ENCODE measurements at places on chromosomes 7 and 10.

DNA sequence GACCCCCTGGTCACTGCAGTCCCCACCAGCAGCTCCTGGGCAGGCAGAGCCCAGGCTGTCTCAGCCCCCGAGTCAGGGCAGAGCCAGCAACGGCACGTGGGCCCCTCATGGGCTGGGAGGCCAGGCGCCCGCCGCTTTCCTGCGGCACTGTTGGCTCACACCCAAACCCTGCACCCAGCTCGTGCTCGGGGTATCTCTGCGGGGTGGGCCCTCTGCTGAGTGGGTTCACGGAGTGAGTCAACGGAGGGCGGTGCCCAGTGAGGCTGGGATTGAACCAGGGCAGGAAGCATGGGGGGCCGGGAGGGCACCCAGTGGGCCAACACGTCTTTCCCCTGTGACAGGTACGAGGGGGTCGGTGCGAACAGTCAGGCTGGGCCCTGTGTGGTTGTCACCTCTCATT lies 28.9 kb downstream of the ADAP1 start:
- no peak for DNase-seq

DNA sequence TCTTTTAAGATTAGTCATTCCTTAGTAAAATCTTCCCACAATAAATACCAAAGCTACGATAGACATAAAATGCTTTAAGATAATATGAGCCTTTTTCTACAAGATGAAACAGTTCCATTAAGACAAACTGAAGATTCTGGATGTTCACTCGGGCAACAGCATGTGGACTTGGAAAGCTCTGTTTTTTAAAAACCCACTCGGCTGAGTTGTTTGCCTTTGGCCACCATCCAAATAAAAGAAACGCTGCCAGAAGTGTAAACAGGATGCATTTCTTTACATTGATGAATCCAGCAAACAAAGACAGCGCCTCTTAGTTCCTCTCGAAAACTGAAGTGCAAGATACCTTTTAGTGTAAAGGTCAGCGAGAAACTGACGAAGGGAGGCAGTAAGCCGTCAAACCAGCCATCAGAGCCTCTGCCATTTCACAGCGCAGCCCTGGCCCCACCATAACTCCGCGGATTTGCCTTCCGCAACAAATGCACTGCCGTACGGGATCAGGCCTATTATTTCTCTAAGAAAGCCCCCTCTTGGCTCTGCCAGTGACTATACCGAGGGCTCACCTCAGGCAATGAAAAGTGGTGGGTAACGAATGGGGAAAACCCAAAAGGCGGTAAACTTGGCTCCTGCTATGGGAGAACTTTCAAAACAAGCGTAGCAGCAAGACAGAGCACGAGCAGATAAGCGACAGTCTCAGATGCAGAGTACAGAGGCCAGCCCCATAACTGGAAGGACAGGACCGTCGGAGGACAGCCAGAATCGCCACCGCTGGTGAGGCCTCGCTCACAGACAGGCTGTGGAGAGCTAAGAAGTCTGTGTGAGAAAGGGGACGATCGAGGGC lies 41.4 kb downstream of the GNA12 start:
- DNase-seq, result peak; percentile 90

- DNase-seq, result peak; percentile 85
These were observed 92.1 kb downstream of the GRB10 start for GRCh38 chr7:50690541-50691011.

DNA sequence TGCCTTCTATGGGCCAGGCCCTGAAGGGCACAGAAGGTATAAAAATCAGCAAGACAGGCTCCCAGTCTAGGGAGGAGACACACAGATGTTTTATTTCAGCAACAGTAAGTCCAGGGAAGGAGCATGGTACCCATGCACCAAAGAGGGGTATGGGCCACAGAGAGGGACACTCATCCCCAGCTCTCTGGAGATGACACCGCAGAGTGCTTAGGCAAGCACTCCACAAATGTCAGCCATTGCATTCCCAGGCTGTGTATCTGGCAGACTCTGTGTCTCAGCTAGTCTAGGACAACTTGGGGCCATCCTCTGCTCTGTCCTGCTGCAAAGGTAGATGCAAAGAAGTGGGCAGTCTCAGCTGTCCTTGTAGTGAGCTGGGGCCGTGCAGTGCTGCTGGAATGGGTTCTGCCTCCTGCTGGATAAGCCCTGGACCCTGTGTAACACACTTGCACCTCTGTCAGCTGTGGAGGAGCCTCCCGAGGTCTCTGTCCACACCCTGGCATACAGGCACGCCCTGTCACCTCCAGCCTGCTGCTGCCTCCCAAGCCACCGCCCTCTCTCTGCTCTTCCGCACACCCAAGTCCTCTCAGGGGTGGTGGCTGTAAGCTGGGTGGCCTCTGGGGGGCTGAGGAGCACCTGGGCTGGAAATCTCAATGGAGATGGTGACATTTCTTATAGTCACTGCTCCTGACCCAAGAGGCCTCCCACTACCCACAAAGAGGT lies 57.6 kb downstream of the VOPP1 start:
- DNase-seq, result no peak

DNA sequence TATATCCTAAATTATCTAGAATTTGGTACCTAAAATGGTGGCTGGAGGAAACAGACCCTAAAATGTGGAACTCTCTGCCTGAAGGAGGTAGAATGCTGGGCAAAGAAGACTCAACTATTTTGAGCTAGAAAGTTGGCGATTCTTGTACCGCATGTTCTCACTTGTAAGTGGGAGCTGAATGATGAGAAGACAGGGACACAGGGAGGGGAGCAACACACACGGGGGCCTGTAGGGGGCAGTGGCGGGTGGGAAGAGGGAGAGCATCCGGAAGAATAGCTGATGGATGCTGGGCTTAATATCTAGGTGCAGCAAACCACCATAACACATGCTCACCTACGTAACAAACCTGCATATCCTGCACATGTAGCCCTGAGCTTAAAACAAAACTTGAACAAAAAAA lies 250.6 kb downstream of the CALN1 start:
- DNase-seq, result no peak

DNA sequence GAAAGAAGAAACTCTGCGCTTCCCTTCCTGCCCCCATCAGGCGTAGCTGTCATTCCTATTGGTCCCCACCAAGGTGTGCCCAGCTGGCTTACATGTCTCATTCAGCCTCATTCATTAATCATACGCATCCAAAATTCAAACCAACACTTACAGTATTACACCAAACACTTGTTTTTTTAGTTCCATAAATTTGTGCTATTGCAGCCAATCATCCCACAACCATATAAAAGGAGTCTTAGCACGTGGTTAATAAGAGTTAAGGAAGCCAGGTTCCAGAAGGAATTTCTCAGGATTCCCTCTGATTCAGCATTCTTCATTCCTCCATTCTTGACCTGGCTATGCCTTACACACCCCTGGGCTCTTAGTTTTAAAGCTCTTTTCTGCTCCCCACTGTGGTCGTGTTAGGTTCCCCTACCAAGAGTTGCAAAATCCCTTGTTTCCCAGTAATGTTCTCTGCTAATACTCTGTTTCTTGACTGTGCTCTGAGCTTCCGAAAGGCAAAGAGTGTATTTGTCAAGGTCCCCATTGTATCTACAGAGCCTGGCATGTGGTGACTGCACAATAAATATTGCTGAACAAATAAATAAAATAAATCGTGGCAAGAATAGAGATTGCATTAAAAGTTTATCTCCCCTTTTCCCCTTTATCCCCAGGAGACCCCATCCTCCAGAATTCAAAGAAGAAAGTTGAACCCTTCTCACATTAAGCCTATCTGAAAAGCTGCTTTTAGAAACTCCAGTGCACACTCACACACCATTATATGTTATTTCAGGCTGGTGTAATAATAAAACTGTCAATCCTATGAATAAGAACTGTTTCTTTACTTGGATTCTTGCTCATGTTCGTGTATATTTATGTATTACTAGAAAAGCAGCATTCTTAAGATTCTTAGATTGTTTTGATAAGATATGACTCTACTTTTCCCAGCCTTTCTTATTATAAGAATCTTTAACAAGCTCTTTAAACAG lies 514.4 kb downstream of the INHBA start:
- no peak for DNase-seq

- DNase-seq, result no peak
These were observed 371.9 kb upstream of the ZMIZ1 start for GRCh38 chr10:78696791-78697395.

DNA sequence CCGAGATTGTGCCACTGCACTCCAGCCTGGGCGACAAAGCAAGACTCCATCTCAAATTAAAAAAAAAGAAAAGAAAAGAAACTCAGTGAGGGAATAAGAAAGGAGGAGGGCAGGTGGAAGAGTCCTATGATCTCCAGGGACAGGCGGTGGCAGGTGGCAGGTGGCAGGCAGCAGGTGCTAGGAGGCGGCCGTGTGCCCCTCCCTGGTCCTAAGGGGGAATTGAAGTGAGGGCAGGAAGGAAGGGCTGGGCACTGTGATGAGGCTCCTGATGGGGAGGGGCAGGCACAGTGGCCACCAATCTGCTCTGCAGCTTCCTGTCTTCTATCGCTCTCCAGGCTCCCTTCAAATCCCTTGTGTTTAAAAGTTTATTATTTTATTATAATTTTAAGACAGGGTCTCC lies 41.2 kb upstream of the UBE3C start:
- DNase-seq, result peak; percentile 81

- no peak for DNase-seq
These were observed 76.2 kb downstream of the CTBP2 start for GRCh38 chr10:125084191-125084613.

DNA sequence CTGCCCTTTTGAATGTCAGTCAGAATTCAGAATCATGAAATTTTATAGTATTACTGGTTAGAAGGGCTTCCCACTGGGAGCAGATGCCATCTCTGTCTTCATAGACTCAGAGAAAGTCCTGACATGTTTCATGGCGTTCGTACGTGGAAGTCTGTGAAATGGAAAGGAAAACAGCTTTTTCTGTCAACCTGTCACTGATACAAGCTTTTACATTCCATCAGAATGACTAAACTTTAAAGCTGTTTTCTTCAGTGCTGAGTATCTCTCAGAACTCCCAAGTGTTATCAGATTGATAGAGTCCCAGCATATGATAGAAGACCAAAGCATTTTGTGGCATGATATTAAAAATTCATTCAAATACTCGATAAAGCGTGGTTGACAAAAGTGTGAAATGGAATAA lies 726.7 kb upstream of the GALNT17 start:
- DNase-seq, result no peak

DNA sequence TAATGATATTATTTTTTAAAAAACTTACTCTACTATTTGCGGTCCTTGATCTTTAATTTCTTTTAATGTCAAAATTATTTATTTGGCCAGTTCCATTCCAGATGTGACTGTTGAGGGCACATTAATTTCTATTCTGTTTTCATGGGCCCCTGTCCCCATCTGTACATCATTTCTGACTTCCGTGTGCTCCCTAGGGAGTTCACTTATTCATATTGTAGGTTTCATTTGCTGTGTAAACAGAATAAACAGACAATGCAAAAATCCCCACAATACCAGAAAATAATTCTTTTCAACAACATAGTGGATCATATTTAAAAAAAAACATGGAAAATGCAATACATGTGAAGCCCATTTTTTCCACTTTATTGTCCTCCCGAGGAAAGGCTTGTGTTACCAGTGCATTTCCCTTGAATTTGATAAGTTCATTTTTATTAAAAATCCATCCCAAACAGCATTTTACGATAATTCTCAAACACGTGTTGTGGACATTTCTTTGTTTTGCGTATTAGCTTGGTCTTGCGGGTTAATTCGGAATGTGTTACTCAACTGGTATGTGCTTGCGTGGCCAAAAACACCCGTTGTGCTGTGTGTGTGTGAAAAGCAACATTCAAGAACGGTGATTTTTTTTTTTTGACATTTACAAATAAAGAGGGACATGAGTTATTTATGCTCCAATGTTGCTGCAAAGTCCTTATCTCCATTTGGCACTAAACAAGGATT lies 138.4 kb downstream of the MGMT start:
- no peak for DNase-seq

DNA sequence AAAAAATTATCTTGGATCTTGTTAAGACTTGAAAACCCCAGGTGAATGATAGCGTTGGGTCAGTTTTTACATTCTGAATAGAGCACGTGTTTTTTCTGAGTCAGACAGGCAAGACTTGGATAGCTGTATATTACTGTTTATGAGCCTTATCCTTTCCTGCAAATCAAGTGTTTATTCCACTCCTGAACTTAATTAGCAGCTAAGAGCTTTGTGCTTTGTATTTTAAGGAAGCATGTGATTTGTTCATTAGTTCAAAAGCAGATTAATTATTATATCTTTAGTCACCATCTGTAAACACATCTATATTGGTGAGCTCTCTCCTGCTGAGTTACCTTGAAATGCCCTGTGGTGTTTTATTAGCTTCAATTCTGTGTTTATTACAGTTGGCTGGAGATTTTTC lies 98.6 kb upstream of the PRPS1L1 start:
- peak; percentile 67 for DNase-seq

DNA sequence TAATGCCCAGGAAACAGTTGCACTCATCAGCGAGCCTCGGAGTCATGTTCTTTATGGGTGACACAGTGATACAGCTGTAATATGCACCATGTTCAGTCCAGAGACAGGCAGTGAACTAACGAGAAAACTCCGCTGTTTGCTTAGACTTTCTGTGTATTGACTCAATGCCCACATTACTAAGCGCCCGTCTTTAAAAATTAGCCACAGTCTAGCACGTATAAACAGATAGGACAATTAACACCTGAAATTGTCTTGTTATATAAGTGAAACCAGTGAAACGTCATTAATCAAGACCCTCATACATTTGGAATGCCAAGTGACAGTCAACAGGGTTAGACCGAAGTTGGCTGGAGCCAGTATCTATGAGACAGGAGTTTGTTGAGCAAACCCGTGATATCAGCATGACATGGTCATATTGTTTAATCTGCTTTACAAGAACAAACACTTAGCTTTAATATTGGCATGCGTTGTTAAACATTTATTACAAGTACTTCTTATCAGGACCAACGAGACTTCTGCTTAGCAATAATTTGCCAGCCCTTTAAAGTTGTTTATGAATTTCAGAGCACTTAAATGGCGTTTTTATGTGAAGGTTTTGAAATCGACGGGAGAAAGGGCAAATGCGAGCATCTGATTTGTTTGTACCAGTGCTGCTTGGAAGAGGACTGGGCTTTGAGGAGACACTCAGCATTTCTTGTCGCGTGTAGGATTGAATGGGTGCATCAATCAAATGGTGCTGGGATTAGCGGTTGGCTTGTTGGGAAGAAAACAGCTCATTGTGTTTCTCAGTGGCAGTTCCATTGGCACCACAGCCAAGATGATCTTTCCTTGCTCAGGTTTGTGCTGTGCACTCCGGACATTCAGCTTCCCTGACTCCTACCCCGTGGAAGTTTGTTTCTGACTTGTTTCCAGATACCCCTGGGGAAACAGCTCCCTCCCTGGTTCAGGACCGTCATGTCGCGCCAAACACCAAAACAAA lies 56.3 kb downstream of the CAMK1D start:
- peak; percentile 55 for DNase-seq

- DNase-seq, result no peak
These were observed 269.8 kb downstream of the FZD1 start for GRCh38 chr7:91533996-91534395.

DNA sequence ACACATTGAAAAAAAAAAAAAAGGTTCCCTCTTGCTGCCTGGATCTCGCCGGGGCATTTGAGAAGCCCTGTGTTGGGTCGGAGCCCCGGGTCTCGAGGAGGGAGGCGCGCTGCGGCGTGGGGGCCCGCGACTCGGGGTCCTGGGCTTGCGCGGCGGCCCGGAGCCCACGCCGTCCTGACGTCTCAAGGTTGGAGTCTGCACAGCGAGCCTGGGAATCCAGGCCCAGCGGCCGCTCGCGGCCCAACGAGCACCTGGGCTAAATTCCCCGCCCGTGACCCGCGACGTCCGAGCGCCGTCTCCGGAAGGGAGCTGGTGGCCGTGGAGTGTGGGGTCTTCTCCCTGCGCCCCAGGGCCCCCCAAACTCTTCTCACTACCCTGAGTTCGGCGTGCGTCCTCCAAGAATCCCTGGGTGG lies 1.4 kb upstream of the CTBP2 start:
- no peak for DNase-seq

Data from DMS153 (cell line).